Stimulated activated CD4-positive, alpha-beta T cell treated with anti-CD3 and anti-CD28 coated beads, Interleukin-1b, Interleukin-23, amount 100 ng/mL, for 1 hour (primary cell): ENCODE measurements at places on chromosomes 4 and X.

DNA sequence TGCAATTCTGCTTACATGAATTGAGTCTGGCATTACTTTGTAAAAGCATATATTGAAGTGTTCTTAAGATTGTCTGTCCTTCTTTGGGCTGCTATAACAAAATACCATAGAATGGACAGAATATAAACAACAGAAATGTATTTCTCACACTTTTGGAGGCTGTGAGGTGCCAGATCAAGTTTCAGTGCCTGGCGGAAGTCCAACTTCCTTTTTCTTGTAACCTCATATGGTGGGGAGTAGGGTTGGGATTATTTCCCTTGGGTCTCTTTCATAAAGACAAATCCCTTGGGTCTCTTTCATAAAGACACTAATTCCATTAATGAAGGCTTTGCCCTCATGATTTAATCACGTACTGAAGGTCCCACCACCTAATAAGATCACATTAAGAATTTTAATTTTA, 199.3 kb upstream of the GRID2 start:
- DNase-seq = no peak

GRCh38 chrX:40632199-40632598, 9.0 kb downstream of the MPC1L start:
- no peak for DNase-seq

- no peak for DNase-seq
Measured at GRCh38 chr4:130359542-130359941, 1263.6 kb downstream of the C4orf33 start.

GRCh38 chrX:111511477-111511876, at the start of gene SERTM2:
SERTM2 (plus strand) TSS chrX:111511645; CDS start chrX:111518858, 7,213 bp downstream.
- no peak for DNase-seq

DNA sequence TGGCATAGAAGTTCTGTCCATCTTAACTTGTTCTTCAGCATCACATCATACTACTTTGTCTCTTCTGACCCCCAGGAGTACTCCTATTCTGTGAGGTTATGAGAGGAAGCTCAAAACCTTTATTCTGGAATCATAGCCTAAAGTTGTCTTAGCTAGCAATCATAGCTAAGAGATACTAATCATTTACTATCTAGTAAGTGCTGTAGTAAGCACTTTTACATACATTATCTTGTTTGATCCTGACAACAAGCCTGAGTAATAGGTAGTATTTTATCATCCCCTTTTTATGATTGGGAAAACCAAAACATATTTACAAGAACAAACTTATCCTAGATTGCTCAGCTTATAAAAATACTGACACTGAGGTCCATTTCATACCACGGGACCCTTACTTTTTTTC, 14.3 kb upstream of the LHFPL1 start:
- DNase-seq = no peak

DNA sequence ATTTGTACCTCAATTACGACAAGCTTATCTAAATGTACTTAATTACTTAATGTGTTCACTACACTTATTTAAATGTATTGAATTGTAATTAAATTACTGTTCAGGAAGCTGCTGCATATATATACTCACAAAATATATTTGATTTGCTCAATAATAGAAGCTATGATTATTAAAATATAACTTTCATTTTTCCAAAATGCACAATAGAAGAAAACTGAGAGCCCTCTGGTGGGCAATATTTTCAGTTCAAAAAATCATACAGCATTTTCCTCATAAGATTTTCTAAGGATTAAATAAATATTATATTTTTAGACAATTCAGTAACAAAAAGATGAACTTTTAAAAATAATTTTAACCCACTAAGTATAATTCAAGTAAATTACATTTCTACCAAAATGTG, 217.3 kb downstream of the DKK2 start:
- no peak for DNase-seq

- DNase-seq = no peak
Measured at GRCh38 chr4:112201915-112202505, 29.6 kb upstream of the AP1AR start.

- no peak for DNase-seq
Measured at GRCh38 chr4:163414275-163414674, 59.3 kb downstream of the TKTL2 start.

GRCh38 chr4:76752861-76753501, 145.0 kb downstream of the SOWAHB start:
- DNase-seq = no peak

DNA sequence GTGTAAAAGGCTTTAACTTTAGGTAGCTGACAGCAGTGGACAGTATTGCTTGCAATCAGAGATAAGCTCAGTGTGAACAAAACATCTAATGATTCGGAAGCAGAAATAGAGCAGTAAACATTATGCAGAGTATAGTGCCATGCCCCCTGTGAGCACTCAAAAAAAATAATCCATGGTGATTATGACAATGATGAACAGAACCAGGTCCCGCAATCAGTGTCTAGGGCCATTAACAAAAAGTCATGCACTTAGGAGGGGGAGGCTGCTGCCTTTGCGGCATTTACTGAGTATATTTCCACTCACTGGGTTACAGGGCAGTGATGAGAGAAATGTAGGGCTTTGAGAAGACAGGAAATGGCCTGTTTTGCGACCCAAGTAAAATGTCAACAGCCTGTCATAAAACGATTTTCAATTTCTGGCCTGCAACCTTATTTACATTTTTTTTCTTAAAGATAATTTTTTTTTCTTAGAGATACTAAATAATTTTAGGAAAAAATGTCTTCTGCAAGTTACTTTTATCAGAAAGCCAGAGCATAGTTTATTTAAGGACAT, 27.3 kb upstream of the NEIL3 start:
- no peak for DNase-seq

- DNase-seq = no peak
Measured at GRCh38 chr4:170307182-170307581, 217.4 kb upstream of the AADAT start.

- DNase-seq = no peak
Measured at GRCh38 chr4:90024519-90024918, 102.7 kb upstream of the CCSER1 start.

DNA sequence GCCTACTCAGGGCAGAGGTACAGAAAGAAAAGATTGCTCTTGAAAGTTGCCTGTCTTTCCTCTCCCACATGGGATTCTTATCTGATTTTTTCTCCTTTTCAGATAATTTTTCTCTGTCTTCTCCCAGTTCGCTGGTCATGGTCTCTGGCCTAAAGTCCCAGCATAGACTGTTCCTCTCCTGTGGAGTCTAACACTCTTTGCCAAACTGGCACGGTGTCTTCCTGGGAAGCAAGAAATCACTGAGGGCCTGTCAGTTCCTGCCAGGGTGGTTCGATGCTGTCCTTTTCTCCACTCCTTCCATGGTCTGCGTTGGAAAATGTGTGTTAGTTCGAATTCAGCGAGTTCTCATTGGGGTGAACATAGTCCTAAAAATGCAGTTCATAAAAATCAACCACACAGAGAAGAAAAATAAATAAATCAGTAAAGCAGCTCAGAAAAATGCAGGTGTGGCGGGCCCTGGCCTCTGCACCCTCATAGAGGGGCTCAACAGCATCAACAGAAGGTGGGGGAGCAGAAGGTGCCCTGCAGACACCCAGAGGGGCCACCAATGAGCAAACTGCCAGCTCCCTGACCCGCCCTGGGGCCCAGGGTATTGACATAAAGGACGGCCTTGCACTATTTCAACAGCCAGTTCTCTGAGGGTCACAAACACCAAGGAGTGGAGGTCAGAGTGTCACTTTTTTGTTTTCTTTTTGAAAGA, 2.1 kb downstream of the RGN start:
- DNase-seq = no peak

DNA sequence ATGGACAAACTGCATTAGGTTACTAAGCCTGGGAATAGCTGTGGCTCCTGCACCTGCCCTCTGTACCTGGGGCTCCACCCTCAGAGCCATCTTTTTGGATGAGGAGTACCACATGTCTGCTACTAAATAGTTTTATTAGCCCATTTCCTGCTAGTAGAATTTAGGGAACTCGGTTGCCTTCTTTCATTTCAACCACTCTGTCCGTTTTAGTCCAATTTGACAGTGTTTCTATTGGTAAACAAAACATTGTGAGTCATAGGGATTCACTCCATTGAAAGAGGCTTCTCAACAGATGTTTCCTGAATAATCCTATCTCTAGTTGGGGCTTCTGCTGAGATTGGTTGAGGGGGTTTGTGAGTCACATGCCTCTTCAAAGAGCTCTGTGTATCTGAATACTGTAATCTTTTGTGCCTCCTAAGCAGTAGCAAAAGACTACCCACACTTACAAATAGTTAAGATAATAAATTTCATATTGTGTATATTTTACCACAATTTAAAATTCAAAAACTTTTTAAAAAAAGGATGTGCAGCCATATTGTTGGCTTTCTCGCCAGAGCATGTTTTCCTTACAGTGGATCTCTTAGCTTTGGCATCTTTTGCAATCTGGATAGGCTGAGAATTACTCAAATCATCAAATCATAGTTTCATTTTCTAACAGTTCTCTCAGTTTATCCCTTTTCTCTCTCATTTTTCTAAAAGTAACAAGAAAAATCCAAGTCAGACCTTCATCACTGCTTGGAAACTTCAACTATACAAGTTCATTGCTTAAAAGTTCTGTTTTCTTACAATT, 9.9 kb downstream of the FAM200B start:
- DNase-seq = no peak

DNA sequence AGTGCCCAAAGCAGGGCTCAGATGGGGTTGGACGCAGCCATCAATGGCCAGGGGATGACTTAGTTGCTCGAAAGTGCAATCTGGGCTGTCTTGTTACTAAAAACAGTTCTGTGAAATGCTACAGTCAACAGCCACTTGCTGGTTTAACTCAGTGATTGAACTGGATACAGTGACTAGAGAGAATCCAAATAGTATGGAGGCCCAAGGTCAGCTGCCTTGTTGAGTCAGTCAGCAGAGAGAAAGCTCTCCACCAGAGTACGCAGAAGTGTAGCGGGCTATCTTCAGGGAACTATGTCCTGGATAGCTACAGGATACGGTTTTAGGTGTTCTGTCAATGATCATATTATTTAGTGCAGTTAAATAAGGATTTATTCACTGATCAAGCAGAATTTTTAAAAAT, 68.4 kb downstream of the TRAPPC11 start:
- DNase-seq = no peak

GRCh38 chr4:38768968-38769394, 13.8 kb downstream of the TLR10 start:
- no peak for DNase-seq

GRCh38 chr4:36476135-36476534, 194.7 kb downstream of the DTHD1 start:
- DNase-seq = no peak

DNA sequence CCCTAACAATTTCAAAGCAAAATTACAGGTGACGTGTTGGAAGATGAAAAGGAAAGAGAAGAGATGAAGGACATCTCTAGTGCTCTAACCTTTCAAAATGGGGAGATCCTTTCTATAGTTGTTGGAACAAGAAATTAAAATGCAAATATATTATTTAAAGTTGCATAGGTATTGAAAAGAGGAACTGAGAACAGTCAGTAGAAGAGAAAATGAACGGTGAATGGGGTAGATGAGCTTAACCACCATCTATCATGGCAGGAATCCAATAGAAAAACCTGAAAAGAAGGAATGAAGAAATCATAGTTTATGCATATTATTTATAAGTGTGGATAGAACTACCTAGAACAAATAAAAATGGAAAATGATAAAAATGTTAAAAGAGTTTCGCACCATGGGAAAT, 42.0 kb downstream of the ANXA5 start:
- no peak for DNase-seq

- peak; percentile 50 for DNase-seq
Measured at GRCh38 chr4:40307627-40308497, 27.3 kb upstream of the CHRNA9 start.

- no peak for DNase-seq
Measured at GRCh38 chrX:132636080-132636479, 147.2 kb upstream of the MBNL3 start.

DNA sequence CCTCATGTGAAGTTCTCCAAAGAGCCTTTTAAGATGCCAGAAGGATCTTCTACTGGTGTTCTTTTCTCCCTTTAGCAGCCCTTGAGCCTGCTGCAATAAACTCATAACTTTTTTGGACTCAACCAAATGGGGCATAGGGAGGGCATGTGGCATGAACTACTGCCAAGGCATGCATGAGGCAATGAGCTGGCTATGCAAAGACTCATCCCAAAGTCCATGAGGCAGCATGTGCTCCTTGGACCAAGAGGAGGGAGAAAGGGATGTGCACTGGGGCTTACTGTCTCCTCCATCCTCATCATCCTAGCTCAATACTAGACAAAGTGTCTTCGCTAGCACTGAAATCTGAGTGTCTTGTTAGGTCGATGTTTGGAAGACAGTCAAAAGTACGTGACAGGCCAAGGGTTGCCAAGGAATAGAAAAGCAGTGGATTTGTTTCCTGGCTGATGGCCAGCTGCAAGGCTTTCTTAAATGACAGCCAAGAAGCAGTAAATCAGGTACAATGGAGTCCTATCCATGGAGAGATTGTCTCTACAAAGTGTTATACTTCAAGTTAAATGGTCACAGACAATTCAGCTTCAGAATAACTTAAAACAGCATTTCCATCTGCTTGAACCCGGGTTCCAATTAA, 44.5 kb upstream of the ATXN3L start:
- DNase-seq = no peak

- no peak for DNase-seq
Measured at GRCh38 chr4:40648131-40648530, 18.5 kb upstream of the RBM47 start.

DNA sequence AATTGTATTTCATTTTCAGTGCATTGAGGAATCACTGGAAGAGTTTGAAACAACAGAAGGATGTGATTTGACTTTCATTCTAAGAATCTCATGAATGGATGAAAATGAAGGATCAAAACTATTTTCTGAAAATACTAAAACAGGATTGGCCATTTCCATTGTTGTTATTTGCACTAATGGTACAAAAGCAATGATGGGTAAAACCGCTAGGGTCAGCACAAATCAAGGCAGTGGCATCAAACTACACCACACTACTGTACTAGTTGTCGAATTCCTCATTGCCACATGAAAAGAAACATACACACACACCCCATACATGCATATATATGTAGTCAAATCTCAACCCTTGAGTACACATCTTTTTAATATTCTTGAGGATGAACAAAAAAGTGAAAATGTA, 24.7 kb upstream of the CENPVL3 start:
- no peak for DNase-seq

DNA sequence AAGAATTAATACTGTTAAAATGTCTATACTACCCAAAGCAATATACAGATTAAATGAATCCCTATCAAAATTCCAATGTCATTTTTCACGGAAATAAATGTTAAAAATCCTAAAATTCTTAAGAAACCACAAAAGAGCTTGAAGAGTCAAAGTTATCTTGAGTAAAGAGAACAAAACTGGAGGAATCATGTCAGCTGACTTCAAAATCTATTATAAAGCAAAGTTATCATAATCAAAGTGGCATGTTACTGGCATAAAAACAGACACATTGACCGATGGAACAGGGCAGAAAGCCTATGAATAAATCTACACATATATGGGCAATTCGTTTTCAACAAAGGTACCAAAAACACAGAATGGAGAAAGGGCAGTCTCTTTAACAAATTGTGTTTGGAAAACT, 579.0 kb downstream of the INPP4B start:
- no peak for DNase-seq

- DNase-seq = no peak
Measured at GRCh38 chr4:59818656-59819055, 1381.5 kb upstream of the ADGRL3 start.

- no peak for DNase-seq
Measured at GRCh38 chr4:107725281-107725859, 5.3 kb upstream of the PAPSS1 start.
